ENCODE measurements at places on chromosomes 6 and 20.

- DNase-seq = peak; percentile 41
These were observed 75.2 kb downstream of the MAP3K5 start for GRCh38 chr6:136716917-136717715.

GRCh38 chr20:61560361-61560853 lies 308.3 kb downstream of the CDH4 start:
- no peak for DNase-seq

- no peak for DNase-seq
These were observed 46.3 kb downstream of the UNC5CL start for GRCh38 chr6:40992746-40993145.

DNA sequence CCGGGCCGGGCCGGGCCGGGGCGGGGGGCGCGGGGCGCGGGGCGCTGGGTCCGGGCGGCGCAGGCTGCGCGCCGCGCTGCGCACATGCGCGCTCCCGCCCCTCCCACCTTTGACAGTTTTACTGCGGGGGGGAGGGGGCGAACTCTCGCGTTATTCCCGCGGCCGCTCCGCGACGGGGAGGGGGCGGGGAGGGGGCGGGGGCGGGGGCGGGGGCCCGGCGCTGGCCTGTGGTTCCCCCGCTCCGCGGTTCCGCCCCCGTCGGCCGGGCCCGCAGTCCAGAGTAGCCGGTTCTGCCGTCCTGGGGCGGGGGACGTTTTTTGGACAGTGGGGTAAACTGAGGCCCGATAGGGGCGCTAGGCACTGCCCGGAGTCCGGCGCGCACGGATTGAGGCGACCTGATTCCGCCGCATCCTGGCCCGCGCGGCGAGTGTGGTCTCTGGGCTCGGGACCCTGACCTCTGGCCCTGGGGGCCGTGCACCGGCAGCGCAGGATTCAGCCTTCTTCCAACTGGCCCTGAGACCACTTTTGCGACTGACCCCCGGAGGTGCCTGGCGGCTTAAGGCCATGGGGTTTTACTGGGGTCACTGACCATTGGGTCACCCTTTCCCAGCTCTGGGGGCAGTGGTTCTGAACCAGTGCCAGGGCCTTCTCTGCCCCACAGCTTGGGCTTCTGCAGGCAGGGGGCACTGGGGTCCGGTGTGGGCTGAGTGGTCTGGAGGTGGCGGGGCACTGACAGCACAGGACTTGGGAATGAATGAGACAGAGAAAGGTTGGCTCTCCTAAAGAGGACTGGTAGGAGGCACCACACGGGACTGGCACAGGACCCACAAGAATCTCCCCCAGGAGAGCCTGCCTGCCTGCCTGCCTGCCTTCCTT lies at the start of gene ZNF512B:
Gene ZNF512B, minus strand, starts transcription at position 93 of the 876 bp plus-strand sequence. CDS start 1,980 bp downstream, outside the sequence.
- DNase-seq = peak; percentile 67

DNA sequence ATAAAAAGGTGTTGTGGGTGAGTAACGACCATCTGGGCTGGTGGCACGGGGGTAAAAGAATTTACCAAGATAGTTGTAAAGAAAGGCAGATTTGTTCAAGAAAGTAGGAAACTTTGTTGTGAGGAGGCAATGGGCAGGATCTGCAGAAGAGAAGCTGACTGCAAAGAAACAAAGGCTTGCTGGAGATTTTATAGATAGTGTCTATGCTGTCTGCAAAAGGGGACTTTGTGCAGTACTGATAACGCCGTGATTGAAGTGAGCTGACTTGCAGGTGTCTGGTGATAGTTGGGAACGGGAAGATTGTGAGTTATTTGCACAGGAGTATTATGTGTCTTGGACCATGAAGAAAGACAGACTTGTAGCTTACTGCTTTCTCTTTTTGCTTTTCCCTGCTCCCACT lies 36.8 kb upstream of the GSTA3 start:
- no peak for DNase-seq

GRCh38 chr6:157599191-157599590 lies 218.2 kb downstream of the ZDHHC14 start:
- DNase-seq = no peak

- DNase-seq = no peak
These were observed 133.0 kb downstream of the OGFRL1 start for GRCh38 chr6:71421611-71422010.

DNA sequence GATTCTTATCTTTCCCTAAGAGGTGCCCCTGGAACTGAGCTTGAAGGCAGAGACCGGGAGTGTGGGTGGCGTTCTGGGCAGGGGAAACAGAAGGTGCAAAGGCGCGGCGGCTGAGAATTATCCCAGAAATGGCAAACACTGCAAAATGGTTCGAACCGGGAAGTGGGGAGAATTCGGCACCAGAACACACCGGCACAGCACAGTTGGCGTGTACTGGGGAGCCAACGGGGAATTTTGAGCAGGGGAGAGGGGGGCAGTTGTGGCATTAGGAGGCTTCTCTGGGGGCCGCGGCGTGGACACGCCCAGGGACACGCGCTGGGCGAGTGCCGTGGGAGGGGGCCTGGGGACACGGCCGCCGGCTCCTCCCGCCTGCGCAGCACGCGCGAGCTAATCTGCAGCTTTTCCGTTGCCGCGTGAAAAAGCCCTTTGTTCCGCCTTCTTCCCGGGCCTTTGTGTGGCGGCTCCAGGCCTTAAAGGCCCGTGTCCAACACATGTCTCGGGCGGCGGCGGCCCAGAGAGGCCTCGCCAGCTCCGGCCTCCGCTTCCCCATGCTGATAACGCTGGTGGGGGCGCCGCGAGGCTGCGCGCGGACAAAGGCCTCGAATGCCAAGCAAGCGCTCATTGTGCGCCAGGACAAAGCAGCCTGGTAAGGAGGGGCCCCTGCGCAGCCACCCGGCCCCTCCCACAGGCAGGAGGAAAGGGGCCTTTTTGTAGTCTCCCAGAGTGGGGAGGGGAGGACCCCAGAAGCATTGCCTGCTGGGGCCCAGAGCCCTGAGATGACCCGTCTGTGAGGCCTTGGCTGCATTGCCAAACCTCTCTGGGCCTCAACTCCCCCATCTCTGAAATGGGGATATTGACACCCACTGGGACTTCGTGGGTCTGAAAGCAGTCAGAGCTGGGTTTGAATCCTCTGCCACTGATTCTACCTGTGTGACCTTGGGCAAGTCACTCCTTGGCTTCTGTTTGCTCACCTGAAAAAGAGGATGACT lies 82.8 kb downstream of the CD40 start:
- DNase-seq = no peak

DNA sequence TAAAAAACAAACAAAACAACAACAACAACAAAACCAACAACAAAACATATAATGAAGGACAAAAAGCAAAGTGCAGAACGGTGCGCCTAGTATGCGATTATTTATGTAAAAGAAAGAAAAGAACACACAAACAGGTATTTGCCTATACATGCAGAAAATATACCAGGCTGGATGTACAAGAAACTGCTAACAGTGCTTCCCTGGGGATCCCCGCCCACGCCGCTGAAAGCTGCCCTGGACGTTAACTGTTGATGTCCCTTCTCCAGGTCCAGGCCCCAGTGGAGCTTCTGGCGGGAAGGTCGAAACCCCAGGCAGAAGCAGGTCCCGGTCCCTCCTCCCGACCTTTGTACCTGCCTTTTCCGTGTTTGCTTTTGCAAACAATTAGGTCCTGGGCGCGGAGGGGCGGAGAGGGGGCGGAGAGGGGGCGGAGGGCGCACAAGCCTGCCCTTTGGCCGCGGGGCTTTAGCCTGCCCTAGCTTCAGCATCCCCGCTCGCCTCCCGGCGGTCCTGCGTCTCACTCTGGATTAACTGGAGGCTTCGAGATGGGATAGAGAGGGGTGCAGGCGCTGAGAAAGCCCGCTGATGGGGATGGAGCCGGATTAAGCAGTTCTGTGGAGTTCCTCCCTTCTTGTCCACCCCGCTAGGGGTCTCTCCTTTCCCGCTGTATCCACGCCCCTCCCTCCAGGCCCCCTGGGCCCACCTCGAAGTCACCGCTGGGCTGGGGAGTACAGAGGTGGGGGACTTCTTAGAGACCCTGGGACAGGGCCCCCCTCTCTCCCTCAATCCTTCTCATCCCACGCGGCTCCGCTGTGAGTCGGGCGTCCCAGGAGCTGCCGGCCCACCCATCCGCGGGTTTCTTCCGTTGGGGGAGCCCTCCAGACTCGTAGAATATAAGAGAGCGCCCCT lies 8.2 kb upstream of the AHCY start:
- no peak for DNase-seq

- no peak for DNase-seq
These were observed 9.5 kb downstream of the FAM209B start for GRCh38 chr20:56542489-56543030.

GRCh38 chr6:23951691-23952090 lies 174.3 kb upstream of the NRSN1 start:
- no peak for DNase-seq

DNA sequence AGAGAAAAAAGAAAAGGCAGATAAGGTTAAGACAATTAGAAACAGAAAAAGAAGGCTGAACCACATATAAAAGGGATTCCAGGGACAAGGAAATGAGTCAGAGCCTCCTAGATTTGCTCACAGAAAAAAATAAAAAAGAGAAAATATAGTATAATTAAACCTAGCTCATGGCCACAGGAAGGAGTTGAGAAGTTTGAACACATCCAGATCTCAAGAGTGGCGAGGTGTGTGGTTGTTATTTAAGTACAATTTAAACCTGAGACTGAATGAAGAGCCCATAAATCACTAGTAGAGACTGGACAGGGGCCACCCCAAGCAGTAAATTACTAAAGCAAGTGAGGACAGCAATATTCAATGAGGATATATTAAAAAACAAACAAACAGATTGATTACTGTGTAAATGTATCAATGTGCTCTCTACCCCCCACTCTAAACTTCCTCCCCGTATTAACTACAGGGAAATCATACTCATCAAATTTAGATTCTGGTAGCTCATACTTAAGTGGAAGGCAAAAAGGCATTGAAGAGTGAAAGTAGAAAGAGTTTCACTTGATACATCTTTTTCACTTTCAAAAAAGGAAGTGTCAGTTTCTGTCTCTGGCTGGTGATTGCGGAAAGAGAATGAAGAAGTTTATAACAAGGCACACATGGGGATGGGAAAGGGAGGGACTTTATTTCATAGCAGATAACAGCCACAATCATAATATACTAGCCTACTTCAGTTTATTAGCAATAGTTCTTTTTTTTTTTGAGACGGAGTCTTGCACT lies 49.3 kb upstream of the SCAF8 start:
- peak; percentile 82 for DNase-seq

DNA sequence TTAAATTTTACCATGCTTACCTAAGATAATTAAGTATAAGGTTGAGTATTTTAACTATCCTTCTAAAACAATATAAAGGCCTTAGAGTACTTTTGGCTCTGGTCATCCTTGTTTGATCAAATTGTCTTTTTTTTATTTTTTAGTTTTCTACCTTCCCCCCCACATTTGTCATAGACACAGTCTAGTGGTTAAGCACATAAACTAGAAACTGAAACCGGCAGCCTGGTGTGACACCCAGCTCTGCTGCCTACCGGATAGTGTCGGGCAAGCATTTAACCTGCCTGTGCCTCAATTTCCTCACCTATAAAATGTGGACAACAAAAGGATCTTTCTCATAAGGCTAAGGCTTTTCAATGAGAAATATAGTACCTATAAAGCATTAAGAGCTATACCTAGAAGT lies 21.6 kb upstream of the TULP4 start:
- DNase-seq = peak; percentile 20

DNA sequence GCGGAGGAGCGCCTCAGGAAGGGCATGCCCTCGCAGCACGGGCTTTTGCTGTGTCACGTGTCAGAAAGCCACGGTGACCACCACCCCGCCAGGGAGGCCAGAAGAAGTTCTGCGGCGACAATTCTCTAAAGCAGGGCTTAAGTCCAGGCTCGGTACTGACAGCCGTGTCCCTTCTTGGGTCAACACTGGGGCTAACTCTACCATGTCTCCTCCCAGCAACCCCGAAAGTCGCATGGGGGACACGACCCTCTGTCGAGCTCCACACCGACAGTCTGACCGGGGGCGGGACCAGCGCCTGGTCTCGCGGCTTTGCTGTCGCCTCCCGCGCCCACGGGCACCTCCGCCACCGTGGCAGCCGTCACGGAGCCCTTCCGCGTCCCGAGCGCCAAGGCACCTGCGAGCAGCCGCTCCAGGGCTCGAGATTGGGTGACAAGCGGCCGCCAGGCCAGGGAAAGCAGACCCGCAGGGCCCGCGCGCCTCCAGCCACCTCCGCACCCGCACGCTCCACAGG lies 534 bp downstream of the NANP start:
- peak; percentile 65 for DNase-seq

DNA sequence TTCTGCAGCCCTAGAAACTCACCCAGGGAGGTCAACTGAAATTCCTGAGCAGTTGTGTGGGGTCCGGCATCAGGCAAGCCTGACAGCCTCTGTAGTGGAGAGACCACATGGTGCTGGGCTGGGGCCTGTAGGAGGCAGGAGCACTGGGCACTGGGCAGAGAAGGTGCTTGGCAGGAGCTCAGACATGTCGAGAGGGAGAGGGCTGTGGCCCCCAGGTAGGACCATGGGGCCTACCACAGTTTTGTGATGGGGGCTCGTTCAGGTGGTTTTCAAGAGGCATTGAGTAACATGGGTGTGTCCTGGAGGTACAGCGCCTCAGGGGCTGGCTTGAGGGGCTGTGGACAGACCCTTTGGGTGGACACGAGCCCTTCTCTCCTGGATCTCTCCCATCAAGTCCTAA lies 15.9 kb downstream of the SLC22A23 start:
- no peak for DNase-seq

DNA sequence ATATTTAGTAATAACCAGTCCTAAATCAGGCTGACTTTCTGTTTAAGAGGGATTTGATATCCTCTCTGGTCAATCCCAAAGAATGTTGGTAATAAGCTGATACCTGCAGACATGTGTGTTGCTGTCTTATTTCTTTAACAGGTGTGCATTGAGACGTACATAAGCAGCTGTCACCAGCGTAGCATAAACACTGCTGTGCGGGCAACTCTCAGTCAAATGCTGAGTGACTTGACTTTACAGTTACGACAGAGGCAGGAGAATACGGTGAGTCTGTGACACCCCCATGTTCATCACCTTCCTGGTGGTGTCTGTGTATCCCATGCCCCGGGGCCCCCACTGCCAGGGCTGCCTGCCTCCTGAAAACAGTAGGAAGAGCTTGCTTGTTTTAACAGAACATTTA lies 20.1 kb upstream of the PBOV1 start:
- DNase-seq = no peak

GRCh38 chr20:8020314-8021079 lies 936 bp upstream of the TMX4 start:
- no peak for DNase-seq
